Osteoblast (primary cell): ENCODE measurements at places on chromosomes 5 and 9.

DNA sequence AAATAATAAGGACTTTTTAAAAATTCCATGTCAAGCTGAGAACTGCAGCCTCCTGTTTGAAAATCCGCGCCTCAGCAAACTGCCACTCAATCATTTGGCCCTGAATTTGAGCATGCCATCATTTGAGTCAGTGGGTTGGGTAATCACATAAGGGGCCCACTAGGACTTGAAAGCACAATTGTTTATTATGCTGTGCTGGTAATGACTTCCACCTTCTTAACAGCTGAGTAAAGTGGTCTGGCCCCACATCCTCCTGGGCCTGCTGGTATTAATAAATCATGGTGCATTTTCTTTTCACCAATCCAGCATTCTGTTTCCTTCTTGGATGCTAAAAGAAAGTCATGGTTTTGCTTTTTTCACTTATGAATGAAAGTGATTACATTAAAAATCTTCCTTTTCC lies 103.0 kb upstream of the CTSL start:
- no peak for DNase-seq

GRCh38 chr9:125620216-125620615 lies 86.8 kb downstream of the MAPKAP1 start:
- no peak for DNase-seq

GRCh38 chr5:168348084-168348414 lies 56.6 kb downstream of the WWC1 start:
- DNase-seq, result no peak

GRCh38 chr9:137114613-137115393 lies at the start of gene DPP7:
TSS of gene DPP7 (minus strand) at chr9:137114733. CDS start at chr9:137114713, 20 bp downstream.
- DNase-seq, result peak; percentile 100

DNA sequence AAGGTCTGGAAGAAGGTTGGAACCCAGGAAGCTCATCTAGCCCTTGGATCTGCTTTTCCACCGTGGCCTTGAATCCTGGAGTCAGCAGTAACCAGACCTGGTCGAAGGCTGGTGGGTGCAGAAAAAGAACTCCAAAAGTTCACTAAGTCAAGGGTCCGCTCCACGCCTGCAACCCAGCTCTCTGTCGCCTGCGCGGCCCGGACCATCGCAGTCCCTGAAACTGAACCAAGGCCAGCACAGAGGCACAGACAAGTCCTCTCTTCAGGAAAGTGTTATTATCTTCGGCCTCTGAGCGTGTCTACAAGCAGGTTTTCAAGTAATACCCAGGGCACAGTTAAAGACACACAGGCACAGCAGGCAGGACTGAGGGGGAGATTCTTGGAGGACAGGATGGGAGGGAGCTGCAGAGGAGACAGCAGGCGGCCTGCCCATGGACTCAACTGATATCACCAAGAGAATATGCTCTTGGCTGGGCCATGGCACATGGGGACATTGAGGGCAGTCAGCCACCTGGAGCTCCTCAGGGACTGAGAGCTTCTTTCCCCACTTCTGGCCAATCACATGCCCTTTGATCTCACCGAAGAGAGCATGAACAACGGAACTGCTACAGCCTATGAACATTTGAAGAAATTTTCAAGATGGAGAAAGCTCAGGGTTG lies 45.8 kb upstream of the SEMA4D start:
- DNase-seq, result no peak

DNA sequence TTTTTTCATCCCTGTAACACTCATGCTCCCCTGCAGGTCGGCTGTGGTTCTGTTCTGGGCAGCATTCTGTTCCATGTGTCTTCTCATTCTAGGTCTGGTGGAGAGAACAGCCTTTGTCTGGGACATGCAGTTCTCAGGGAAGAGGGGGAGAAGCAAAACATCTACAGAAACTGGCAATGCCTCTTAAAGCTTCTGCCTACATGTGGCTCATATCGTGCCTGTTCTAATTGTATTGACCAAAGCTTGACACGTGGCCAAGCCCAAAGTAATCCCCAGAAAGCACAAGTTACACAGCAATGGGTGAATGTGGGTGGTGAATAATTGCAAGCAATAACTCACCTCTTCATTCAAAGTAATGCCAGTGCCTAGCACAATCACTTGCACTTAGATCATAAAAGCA lies 218.2 kb upstream of the IL12B start:
- no peak for DNase-seq

DNA sequence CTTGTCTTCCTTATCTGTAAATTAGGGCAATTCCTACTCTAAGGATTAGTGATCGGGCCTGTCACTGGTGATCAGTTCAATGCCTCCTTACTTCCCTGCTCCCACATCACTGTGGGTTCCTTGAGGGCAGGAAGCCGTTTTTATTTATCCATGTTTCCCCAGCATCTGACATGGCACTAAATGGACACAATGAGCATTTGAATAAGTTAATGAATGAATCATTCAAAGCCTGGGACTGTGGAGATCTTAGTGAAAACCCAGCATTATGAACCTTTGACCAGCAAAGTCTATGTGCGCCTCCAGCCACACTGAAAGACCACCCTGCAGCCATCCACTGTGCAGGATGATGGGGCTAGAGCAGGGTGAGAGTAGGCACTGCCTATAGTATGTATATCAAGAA lies 11.6 kb downstream of the COL15A1 start:
- no peak for DNase-seq
